ENCODE measurements at places on chromosomes 2 and 18.

GRCh38 chr2:105604938-105605337 lies 139.8 kb upstream of the NCK2 start:
- DNase-seq: no peak

- no peak for DNase-seq
These were observed 46.4 kb downstream of the ACKR3 start for GRCh38 chr2:236616031-236616430.

DNA sequence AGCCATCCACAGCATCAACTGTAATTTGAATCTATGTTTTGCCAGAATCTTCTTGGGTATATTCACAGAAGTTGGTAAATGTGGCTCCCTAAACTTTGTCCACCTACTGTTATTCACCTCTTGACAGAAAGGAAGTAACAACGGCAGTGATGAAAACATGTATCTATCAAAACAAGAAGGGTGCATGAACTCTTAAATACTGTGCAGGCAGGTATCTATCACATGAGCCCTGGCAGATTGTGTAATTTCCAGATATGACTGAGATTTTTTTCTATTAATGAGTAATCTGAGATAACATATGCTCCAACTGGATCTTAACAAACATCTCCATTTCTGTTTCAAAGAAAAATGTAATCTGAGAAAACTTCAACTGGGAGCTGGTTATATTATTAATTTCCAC lies 36.6 kb downstream of the SFT2D3 start:
- DNase-seq: no peak

GRCh38 chr2:28135324-28135723 lies 244.8 kb downstream of the BABAM2 start:
- DNase-seq: no peak

GRCh38 chr2:39780825-39781600 lies 2.0 kb upstream of the THUMPD2 start:
- no peak for DNase-seq

DNA sequence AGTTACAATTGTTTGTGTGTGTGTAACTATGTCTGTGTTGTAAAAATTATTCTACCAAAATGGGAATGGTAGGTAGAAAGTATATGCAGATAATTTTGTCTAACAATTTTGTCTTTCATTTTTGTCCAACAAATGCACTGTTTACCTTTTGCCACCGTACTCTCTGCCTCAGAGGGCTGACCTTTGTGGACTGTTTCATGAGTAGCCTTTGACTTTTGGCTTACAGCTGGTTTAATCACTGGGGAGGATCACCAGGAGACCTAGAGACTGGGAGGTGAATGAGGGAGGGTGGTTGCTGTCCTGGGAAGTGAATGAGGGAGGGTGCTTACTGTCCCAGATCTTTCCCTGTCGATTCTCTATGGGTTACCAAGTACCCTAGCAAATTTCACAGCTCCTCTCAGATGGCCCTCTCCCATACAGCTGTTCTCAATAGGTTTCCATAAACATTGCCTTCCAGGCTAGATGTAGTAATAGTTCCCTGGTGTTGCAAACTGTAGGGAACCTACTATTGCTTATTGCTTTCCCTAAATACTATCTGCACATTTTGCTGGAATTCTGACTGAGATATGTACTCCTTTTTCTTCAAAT lies 26.5 kb upstream of the CXXC1 start:
- no peak for DNase-seq

GRCh38 chr18:26230497-26230896 lies 4.3 kb downstream of the TAF4B start:
- DNase-seq: no peak

GRCh38 chr2:229230256-229230655 lies 40.8 kb downstream of the PID1 start:
- no peak for DNase-seq
